ENCODE measurements at places on chromosomes 11 and 22.

GRCh38 chr22:17381192-17381913 is 12.1 kb downstream of the CECR2 start:
- DNase-seq = peak; percentile 43

- no peak for DNase-seq
These were observed 7.7 kb downstream of the TNNT3 start for GRCh38 chr11:1927026-1927847.

GRCh38 chr11:61048368-61049062 is 53.8 kb upstream of the CD5 start:
- no peak for DNase-seq

DNA sequence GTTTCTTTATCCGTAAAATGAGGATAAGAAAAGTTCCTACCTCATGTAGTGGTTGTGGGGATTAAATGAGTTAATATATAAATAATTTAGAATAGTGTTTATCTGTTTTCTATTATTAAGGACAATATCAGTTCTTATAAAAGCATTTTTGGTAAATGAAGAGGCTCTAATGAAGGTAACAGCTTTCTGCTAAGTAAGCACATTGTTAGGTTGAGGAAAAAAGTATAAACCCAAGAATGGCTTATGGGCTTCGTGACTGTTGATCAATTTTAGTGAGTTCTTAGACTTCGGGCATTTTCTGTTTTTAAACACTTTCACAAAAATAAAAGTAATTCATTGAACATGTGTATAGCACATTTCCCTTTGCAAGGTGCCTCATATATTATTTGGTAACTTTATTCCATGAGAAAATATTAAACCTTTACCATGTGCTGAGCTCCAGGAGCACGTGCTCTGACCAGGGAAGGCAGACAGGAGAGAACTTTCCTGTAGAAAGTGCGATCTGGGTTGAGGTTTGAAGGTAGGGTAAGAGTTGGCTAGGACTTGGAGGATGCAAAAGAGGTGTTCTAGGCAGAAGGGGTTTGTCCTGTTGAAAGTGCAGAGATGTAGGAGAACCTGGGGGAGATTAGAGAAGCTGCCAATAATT is 11.3 kb upstream of the OR9Q2 start:
- DNase-seq = no peak

DNA sequence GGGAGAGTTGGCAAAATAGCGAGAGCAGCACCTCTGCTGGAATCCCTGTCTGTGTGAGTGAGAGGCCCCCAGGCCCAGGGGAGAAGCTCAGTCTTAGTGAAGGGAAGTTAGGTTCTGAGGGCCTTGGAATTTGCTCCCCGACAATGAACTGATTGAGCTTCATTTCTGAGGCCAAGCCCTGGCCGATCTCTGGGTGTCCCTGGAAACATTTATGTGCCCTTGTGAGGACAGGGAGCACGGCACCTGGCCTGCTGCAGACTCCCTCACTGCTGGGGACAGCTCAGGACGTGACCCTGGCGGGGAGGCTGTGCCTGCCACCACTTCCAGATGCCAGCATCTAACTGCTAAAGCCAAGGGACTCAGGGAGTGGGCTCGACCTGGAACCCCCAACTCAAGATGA is 52.0 kb downstream of the ARHGAP8 start:
- no peak for DNase-seq

- DNase-seq = peak; percentile 100
These were observed 6.4 kb downstream of the DPAGT1 start for GRCh38 chr11:119095066-119095880.

- DNase-seq = peak; percentile 78
These were observed 21.0 kb downstream of the C22orf31 start for GRCh38 chr22:29040385-29041275.

- DNase-seq = no peak
These were observed 117.4 kb upstream of the SERPIND1 start for GRCh38 chr22:20656516-20656901.
